ENCODE measurements at places on chromosomes 11 and 22. TPM values are rescaled to one million over a fixed set of nuclear protein-coding genes. Genes with fewer than 3 reads are reported as not detected.

The IGSF9B gene
- 25.4 TPM for total RNA-seq

The DTX4 gene
- 0.16 TPM for total RNA-seq

The NXPE1 gene
- not detected for total RNA-seq

The SMCO4 gene
- total RNA-seq: 82.4 TPM

The TP53I11 gene
- 3.8 TPM for total RNA-seq

The XKR3 gene
- not detected for total RNA-seq

The OR52A1 gene
- not detected for total RNA-seq

The TMEM121B gene
- 0.08 TPM for total RNA-seq

DNA sequence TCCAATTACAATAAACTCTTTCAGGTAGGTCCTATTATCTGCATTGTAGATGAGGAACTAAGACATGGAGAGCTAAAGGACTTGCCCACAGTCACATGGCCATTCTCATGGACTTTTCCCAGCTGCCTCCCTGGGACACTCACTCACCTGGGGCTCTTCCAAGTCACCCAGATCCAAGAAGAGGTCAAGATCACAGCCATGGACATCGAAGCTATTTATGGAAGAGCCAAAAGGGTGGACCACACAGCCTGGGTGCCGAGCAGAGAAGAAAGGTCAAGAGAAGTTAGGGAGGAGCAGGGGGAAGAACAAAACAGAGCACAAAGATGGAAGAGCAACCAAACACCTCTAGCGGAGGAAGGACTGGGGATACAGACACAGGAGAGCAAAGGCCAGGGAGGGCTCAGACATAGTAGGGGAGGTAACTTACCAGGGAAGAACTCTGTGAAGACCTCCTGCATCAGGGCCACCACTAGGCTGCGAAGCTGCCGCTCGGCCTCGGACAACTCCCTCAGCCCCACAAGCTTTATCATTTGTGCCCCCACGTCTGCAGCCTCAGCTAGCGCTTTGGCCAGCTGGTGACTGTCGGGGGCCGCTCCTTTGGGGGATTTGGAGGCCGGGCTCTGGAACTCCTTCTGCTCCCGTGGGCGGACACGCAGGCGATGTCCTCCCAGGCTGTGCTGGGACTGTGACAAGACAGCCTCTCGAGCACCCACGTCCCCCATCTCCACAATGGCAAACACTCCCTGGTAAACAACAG lies 7.4 kb upstream of the EEF1G start:
- ATAC-seq: no peak

GRCh38 chr11:44760917-44761550 lies 34.3 kb downstream of the TSPAN18 start:
- ATAC-seq: no peak

DNA sequence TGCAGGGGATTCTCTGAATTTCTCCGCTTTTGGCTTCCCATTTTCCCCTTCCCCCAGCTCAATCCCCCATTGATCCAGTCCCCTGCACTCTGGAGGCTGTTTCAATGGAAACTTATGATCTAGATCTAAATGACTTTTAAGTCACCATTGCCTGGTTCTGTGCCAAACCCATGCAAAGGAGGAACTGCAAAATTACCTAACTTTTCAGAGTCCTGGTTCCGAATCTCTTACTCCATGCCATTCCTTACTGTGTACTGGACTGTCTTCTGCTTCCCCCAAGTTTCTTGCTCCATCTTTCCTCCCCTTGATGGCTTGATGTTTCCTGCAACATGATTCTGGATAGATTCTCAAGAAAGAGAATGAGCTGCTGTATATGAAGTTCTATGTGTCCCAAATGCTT lies 327.8 kb downstream of the MIAT start:
- ATAC-seq: no peak

DNA sequence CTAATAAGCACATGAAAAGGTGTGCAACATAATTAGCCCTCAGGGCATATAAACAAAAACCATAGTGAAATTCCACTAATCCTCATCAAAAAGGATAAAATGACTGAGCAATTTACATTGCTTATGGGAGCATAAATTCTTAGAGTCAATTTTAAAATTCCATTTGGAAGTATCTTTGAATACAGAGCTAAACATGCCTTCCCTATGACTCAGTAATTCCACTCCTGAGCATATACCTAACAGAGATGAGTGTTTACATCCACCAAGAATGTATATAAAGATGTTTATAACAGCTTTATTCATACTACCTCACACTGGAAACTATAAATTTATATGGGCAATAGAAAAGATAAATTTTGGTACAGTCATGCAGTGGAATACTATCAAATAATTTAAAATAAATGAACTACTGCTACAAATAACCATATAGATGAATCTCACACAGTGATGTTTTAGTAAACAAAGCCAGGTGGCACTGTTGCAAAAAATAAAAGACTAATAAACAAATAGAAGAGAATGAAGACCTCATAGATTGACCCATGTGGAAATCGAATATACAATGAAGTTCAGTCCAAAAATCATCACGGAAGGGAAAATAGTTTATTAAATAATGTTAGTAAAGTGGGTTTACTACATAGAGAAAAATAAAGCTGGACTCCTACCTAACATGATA lies 8.2 kb upstream of the OR2D2 start:
- no peak for ATAC-seq

GRCh38 chr22:32380991-32381390 lies 23.3 kb downstream of the RFPL3 start:
- ATAC-seq: no peak

GRCh38 chr11:62394825-62395538 lies 23.9 kb upstream of the SCGB1A1 start:
- ATAC-seq: peak; percentile 88

- no peak for ATAC-seq
Measured at GRCh38 chr22:38107692-38108515, 2.6 kb downstream of the BAIAP2L2 start.

DNA sequence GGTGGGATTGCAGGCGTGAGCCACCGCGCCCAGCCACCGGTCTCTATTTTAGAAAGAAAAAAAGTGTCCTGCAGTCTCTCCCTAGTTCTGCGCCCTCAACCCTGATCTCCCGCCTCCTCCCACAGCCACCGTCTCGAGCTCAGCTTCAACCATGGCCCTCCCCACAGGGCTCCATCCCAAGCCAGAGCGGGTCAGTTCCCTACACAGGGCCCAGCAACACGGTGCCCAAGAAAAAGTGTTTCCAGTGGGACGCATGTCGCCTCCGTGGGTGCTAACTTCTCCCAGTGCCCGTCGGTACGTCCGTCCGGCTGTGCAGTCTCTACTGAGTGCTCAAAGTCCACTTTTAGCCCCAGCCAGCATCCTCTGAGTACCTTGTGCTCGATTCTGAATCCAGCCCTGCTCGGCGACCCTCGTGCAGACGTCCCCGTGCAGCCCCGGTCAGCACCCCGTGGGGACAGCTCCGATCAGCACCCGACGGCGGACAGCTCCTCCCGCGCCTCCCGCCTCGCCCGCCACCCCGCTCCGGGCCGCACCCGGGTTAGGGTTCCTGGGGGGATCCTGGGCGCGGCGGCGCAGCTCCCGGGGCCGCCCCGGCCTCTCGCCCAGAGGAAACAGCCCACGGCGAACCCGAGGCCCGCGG lies 657 bp upstream of the MAPK8IP2 start:
- ATAC-seq: peak; percentile 66

DNA sequence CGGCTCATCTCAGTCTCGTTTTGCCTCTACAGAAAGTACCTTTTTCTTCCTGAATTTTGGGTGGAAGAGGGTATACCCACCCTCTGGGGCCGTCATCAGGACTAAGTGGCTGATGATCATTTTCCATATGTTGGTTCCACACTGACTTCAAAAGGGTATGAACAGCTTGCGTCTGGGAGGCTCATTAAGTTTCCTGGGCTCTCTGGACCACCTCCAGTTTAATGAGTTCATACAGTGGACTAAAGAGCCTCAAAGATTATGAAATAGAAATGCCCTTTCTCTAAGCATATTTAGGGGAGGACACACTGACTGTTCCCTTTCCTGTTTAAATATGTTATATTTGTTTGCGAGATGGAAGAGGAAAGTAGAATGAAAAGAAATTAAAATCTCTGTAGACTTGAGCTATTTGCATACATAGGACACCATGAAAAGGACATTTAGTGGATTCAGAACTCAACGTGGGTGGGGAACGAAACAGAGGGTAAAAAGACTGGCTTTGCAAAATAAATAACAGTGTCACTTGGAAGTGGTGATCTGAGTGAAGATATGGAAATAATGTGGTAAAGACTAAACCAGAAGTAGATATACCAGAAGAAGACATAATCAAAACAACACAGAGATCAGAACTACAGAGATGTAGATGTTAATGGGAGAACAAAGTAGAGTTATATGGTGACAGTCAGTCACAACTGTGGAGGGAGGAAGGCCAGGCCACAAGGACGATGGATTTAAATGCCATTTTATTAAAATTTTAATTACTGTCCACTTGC lies 18.7 kb downstream of the LDLRAD3 start:
- ATAC-seq: no peak

DNA sequence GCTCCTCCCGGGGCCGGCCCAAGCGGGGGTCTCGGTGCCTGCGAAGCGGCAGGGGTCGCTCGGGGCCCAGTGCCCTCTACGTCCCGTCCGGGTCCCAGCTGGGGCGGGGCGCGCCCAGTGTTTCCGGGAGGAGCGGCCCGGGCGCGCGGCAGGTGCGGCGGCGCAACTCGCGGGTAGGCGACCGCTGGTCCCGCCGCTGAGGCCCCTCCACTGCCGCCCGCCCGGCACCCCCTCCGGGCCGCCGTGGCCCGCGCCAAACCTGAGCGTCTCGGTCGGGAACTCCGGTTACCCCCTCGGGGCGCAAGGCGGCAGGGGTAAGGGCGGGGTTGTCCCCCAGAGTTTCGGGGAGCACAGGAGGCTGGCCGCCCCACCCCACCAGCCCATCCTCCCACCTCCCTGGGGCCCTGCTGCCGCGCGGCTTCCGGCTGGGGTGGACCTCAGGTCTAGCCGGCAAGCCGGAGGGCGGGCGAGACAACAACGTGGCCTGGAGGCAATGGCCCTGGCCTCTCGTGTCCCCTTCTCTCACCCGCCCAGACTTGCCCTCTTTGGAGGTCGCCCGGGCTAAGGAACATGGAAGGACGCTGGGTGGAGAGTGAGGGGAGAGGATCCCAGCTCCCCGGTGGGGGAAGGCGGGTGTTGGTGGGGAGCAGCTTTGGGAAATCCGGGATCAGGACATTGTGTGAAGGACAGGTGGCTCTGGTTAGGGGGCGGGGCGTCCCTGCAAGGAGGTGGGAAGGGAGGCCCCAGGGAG lies 398 bp upstream of the CRACR2B start:
- peak; percentile 46 for ATAC-seq

DNA sequence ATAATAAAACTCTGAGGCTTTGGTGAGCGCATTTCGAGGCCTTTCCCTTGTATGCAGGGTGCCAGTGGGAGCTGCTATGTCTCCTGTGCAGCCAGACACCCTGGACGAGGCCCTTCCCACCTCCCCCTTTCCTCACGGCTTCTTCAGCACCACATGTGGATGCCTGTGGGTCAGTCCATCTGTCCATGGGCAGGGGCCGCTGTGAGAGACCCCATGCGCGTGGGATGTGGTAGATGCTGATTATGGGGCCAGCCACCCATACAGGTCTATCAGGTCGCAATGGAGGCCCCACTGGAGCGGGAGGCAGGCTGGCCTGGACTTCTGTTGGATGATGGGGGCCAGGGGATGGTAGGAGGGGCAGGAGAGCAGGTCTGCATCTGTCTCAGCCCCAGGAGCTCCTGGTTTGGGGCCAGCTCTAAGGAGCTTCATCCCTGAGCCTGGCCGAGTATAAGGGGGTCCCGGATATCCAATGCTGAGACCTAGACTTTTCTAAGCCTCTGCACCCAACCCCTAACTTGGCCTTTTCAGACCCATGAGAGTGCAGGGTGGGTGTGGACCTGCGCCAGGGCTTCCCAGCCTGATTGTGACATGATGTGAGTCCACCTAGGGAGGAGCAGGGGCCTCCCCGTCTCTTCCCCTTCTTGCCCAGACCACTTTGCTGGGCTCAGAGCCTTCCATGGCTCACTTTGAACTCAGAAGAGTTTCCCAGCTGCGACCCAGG lies 14.0 kb upstream of the DGCR8 start:
- ATAC-seq: no peak

DNA sequence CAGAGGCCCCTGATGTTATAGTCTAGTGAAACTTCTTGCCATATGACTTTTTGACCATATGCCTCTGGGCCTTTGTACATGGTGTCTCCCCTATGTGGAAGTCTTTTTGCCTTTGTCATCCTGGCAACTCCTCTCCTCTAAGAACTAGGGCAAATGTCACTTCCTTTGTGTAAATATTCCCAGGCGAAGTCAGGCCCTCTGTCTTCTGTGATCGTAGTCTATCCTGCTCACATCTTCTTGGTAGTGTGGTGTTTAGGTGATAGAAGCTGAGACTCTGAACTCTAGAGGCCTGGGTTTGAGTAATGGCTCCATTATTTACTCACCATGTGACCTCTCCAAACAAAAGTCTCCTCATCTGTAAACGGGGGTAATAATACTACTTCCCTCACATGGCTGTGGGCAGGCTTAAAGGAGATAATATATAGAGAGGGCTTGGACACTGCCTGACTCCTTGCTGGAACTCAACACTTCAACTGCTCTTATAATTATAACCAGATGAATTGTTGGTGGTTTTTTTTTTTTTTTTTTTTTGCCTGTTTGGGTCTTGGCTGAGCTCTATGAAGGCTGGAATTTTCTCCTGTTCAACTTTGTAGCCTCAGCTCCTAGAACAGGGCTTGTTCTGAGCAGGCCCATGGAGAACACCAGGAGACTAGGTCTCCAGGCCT lies 43.8 kb downstream of the INSC start:
- ATAC-seq: no peak

GRCh38 chr22:25878933-25879332 lies 136.9 kb downstream of the MYO18B start:
- no peak for ATAC-seq

GRCh38 chr11:128684549-128685401 lies 9.1 kb upstream of the FLI1 start:
- no peak for ATAC-seq

DNA sequence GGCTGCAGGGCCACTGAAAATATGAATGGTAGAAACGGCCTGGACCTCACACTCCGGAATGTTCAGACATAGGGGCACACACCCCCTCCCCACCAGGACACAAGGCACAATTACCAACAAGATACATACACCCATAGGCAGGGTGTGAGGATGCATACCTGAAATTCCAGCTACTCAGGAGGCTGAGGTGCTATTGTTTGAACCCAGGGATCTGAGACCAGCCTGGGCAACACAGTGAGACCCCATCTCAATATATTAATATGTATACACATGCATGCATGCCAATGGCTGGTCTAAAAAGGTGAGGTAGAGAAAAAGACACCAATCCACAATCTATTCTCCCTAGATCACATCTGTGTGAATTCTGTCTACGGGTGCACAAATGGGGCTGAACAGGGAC lies 403.3 kb downstream of the SHANK2 start:
- ATAC-seq: no peak

GRCh38 chr11:74534216-74534945 lies 40.9 kb upstream of the LIPT2 start:
- no peak for ATAC-seq

Data from activated T-helper 17 cell treated with anti-CD3 and anti-CD28 coated beads, Interleukin-2, amount 50 U/mL, for 72 hours (primary cell).